ENCODE measurements at places on chromosomes 7 and 10.

DNA sequence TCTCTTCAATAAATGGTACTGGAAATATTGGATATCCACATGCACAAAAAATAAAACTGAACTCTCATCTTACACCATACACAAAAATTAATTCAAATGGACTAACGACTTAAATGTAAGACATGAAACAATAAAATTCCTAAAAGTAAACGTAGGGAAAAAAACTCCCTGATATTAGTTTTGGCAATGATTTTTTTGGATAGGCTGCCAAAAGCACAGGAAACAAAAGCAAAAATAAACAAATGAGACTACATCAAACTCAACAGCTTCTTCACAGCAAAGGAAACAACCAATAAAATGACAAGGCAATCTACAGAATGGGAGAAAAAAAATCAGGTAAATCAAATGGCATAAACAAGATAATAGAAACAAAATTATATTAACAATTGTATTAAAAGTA is 65.7 kb downstream of the ORC5 start:
- DNase-seq = no peak

GRCh38 chr7:93578762-93579161 is 4.2 kb upstream of the CALCR start:
- no peak for DNase-seq

DNA sequence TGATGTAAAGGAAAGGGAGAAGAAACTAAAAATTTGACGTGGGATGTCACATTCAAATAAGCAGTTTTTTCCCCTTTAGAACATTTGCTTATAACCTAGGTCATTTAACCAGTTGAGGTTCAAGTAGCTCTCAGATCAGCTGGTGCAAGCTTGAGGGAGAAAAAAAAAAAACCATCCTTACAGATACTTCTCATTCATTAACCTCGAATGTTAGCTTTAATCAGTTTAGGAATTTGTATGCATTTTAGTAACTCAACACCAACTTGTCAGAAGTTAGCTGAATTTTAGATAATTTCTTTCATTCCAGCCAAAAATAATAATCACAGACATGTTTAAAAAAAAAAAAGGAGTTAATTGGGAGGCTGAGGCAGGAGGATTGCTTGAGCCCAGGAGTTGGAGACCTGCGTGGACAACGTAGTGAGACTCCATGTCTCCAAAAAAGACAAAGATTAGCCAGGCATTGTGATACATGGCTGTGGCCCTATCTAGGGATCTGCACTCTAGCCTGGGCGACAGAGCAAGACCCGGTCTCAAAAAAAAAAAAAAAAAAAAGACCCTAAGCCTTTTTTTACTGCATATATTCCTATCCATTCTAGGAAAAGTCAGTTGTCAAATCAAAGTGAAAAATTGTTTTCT is 46.2 kb downstream of the BMPR1A start:
- DNase-seq = no peak

DNA sequence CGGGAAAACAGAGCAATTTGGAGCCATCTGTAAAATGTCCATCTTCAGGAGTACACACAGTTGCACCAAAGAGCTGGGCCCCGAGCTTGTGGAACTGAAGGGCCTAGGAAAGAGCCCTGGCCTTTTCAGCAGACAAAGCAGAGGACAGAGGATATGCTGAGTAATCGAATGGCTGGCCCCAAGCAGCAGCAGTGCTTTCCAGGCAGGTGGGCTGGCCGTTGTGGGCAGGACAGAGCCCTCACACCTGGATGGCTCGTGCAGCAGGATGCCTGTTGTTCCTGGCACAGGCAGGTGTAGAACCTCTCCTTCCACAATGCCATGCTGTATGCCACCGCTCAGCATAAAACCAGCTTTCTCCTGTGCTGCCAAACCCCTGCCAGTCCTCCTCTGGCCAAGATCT is 32.5 kb upstream of the TNS3 start:
- DNase-seq = no peak

GRCh38 chr10:110860576-110861241 is 11.0 kb upstream of the PDCD4 start:
- DNase-seq = no peak

GRCh38 chr10:87658321-87658795 is 1.3 kb upstream of the PAPSS2 start:
- DNase-seq = no peak

GRCh38 chr10:50312464-50313437 is 61.4 kb upstream of the ASAH2 start:
- DNase-seq = peak; percentile 46

GRCh38 chr7:29898301-29898700 is 91.3 kb downstream of the SCRN1 start:
- no peak for DNase-seq

DNA sequence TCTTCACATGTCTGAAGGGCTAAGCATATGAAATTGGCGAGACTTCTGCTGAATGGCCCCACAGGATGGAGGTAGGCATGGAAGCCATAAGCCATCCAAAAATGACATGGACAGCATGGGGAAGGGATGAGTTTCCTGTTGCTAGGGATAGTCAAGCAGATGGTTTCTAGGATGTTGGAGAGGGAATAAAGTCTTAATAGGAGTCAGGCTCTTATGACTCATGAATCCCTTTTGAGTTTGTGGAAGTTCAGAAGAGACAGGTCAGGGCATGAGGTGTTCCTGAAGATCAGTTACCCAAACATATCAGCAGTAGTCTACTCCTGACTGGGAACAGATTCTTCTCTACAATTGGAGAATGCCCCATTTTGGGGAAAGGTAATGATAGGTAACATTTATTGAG is 243.9 kb downstream of the REEP3 start:
- DNase-seq = no peak

GRCh38 chr7:82530361-82530760 is 86.8 kb upstream of the CACNA2D1 start:
- DNase-seq = no peak

DNA sequence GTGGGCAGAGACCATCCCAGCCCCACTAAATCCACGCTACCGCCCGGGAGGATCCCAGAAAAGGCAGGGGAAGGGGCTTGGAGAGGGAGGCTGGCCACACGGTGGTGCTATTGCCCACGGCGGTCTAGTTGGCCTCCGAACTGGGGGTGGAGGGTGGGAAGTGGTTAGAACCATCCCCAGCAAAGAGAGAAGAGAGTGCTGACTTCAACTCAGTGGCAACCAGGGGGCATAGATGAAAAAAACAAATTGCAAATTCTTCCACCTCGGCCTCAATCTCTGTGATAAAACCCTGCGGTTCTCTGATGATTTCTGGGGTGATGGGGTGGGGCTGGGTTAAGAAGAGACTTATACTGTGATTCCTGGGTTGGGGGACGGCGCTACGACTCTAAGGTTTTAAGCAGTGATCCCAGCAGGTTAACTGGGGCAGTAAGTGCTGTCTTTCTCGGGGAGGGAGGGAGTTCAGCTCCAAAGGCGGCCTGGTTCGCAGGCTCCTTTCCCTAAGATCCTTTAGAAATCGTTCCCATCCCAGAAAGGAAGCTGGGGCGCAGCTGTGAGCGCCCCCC is 154.5 kb upstream of the LYZL2 start:
- peak; percentile 91 for DNase-seq

DNA sequence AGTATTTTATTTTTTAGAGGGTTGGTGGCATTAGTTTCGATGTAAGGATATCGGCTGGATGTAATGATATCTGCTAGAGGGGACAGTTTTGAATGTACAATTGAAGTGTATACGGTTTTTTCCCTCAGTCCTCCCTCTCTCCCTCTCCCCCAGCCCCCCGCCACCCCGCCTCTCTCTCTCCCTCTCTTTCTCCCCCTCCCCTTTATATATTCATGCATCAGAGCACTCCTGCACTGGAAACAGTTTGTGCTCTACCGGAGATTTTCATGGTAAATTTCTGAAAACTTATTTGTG is 1.6 kb downstream of the GLCCI1 start:
- no peak for DNase-seq

- peak; percentile 77 for DNase-seq
Measured at GRCh38 chr10:131997366-131998049, 15.8 kb upstream of the BNIP3 start.

GRCh38 chr10:70575874-70576802 is 26.4 kb downstream of the PRF1 start:
- peak; percentile 27 for DNase-seq

GRCh38 chr10:31322647-31323046 is 3.6 kb downstream of the ZEB1 start:
- DNase-seq = no peak

DNA sequence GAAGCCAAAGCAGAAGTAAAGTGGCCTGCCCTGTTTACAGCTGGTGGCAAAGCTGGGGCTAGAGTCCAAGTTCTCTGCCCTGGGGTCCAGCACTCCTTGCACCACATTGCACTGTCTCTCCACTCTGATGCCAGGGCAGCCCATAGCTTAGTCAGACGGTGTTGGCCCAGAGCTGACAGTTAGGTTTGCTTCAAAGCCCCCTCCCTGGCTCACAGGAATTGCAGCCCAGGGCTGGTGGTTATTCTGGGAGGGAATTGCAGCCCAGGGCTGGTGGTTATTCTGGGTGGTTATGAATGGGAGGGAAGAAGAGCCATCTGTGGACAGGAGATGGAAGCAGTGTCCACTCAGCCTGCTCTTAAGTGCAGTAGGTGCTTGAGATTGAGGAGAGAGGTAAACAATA is 88.9 kb downstream of the SCRN1 start:
- no peak for DNase-seq

- DNase-seq = peak; percentile 80
Measured at GRCh38 chr10:4242561-4243035, 457.6 kb upstream of the KLF6 start.

DNA sequence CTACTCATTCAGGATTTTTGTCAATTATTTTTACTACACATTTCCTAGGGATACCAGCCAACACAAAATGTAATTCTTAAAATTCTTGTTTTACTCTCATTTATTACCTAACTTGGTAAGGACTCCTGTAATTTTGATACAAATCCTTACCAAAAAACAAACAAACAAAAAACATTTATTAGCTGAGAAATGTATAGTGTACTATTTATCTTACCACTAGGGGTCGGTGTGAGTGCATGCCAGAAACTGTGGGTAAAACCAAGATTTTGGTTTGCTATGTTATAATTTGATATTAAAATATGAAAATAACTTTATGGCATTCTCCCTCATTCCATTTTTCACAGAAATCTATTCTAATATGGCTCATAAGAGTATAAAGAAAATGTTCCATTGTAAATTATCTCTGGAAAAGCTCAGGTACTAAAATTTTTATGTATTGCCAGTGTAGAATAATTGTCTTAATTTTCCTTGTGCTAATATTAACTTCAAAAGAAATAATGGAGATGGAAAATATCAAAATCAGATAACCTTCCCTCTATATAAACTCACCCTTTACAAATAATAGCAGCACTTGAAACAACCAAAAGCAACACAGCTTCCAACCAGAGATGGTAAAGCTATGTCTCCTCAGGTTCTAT is 290.8 kb upstream of the PCDH15 start:
- DNase-seq = no peak

- no peak for DNase-seq
Measured at GRCh38 chr7:64101126-64101942, 56.1 kb downstream of the ZNF727 start.

DNA sequence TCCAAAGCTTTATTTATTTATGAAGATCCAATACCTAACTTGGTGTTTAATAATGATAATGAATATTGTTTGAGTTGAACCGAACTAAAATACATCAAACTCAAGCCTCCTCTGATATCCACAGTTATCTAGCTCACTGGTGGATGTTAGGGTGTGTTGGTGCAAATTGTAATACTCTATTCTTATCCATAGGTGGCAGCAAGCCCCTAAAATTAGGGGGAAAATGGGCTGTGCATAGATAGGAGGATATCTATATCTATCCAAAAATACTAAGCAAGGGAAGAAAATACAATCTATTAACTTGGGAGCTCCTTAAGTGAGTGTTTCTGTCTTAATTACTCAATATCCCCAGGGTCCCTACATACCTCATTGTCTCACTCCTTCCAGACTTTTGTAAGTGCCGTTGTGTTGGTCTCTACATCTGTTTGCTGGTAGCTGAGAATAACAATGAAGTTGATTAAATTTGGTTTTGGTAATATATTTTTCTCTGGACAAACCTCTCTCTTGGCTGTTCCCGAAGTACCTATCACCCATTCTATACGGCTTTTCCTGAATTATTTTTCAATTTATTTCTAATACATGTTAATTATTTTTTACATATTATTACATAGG is 55.0 kb upstream of the VWDE start:
- DNase-seq = peak; percentile 18

GRCh38 chr10:132648851-132649528 is 111.4 kb downstream of the INPP5A start:
- DNase-seq = no peak

- DNase-seq = peak; percentile 13
Measured at GRCh38 chr7:105353752-105354328, 34.9 kb downstream of the SRPK2 start.

- DNase-seq = no peak
Measured at GRCh38 chr10:104326991-104327610, 11.2 kb downstream of the ITPRIP start.

DNA sequence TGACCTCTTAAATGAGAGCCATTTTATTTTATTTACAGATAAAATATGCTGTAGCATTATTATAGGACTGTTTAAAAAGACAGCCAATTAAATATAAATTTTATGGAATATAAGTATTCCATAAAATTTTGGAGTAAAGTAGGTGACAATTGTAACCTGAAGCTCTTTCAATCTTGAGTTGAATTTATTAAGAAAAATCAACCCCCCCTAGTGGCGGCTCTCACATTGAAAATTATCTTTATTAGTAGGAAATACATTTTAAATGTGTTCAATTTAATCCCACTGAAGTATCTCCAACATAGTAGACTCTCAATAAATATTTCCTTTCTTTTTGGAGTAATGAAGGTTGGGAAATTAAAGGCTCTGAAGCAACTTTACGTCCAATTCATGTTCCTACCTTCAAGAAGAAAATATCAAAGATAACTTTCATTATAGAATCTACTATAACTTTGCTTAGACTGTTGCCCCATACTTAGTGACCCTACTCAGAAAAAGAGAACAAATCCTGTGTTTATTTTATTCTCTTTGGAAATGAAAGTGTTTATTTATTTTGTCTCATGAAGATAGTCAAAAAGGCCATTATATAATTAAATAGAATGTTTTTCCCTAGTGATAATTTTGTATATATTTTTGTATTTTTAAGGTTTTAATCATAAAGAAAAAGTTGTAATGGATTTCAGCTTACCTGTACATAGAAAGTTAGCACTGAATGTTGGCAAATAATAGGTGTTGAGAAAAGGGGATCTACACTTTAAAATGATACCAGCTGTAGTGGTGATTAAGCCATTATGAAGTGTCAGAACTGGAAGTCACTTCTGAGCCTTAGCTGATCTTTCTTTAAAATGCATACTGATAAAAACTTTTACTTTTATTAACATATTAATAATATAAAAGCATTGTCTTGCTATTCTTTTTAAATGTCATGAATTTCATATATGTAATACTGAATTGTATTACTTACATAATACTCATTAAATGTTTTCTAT is 3.3 kb downstream of the AHR start:
- DNase-seq = no peak

- DNase-seq = no peak
Measured at GRCh38 chr7:33981671-33982424, 76.5 kb downstream of the BMPER start.

DNA sequence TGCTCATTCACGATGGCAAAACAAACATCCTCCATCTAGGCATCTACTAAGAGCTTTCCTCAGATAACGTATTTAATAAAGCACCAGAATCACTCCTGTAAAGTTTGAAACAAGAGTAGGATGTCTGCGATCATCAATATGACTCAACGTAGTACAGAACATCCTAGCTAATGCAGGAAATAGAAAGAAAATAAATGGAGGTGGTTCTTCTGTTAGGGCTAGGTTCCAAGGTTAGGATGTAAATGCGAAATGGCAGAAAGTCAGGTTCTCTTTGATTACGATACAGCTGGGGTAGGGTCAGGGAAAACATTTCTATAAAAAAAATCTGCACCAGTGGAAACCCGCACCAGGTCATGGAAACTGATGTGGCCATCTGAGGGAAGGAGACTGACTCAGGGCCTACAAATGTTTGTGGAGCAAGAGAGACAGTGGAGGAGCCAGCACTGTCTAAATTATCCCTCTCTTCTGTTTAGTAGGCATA is 29.1 kb downstream of the CCDC6 start:
- DNase-seq = peak; percentile 9

All from fibroblast of the conjunctiva (primary cell).